Ascending aorta (tissue), 2 donors: ENCODE measurements at places on chromosomes 11 and 22.

DNA sequence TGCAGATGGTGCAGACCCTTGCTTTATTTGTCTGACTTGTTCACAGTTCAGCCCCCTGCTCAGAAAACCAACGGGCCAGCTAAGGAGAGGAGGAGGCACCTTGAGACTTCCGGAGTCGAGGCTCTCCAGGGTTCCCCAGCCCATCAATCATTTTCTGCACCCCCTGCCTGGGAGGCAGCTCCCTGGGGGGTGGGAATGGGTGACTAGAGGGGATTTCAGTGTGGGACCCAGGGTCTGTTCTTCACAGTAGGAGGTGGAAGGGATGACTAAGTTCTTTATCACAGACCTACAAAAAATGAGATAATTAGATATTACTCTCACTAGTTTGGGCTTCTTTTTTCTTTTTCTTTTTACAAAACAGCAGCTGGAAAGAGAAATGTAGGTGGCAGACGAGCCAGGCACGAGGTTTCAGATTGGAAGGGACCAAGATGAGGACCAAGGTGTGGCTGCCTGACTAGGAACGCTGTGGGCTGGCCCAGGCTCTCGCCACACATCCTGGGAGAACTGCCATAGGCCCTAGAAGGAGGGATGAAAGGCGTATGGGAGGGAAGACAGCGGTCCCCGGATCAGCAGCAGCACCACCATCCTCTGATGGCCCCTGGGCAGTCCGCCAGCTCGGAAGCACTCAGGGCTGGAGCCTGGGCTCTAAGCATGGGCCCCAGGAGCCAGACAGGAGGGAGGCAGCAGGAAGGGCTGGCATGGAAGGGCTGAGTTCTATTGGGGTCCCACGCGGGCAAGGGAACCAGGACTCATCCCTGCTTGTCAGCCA, 14.2 kb downstream of the TXN2 start:
- DNase-seq: no peak
- H3K27ac ChIP-seq: peak overlapping the region; percentile 96
- H3K36me3 ChIP-seq: peaks cover 1% of the 10 kb centered on the region

DNA sequence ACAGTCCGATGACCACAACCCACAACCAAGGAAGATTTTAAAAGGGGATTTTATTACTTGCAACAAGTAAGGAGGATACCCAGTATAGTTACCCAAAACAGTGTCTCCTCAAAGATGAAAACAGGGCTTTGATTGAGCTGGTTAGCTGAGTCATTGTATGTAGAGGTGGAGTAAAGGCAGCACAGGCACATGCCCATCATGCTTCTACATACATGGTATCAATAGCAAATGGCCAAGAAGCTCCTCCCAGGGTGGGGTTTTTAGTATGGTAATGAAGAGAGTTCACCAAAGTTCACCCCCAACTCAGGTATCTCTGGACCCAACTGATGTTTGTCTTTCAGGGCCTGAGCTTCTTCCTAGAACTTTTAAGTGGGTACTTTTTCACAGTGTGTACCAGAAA, 157.1 kb upstream of the CEP126 start:
- H3K27me3 ChIP-seq: no peaks in the 10 kb centered on the region
- DNase-seq: no peak
- no peaks in the 10 kb centered on the region for H3K4me1 ChIP-seq
- no peaks in the 10 kb centered on the region for H3K36me3 ChIP-seq
- H3K4me3 ChIP-seq: no peak overlapping the region

DNA sequence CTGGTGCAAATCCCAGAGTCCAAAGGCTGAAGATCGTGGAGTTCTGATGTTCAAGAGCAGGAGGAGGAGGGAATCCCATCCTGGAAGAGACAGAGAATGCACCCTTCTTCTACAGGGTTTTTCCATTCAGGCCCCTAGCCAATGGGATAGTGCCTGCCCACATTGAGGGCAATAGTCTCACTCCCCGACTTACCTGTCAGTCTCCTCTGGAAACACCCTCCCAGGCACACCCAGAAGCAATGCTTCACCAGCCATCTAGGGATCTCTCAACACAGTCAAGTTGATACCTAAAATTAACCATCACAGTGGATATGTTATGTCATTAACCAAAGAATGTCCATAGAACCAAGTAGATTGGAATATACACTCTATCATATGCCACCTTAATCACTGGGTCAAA, 72.9 kb downstream of the FAM83F start:
- no peak overlapping the region for H3K4me3 ChIP-seq
- H3K27ac ChIP-seq: no peak overlapping the region
- H3K36me3 ChIP-seq: no peaks in the 10 kb centered on the region

GRCh38 chr22:19891317-19892256, 36.9 kb upstream of the GNB1L start:
- H3K36me3 ChIP-seq: peaks cover 27% of the 10 kb centered on the region
- DNase-seq: no peak
- H3K4me1 ChIP-seq: no peaks in the 10 kb centered on the region

- no peak overlapping the region for H3K27ac ChIP-seq
- no peak overlapping the region for H3K4me3 ChIP-seq
- H3K36me3 ChIP-seq: no peaks in the 10 kb centered on the region
- DNase-seq: no peak
- no peaks in the 10 kb centered on the region for H3K4me1 ChIP-seq
Measured at GRCh38 chr11:86431258-86431657, 56.6 kb downstream of the CCDC81 start.

GRCh38 chr11:39412117-39412516, 2047.3 kb downstream of the LRRC4C start:
- no peak for DNase-seq
- no peaks in the 10 kb centered on the region for H3K36me3 ChIP-seq
- no peaks in the 10 kb centered on the region for H3K27me3 ChIP-seq
- no peak overlapping the region for H3K4me3 ChIP-seq
- H3K27ac ChIP-seq: no peak overlapping the region
- no peaks in the 10 kb centered on the region for H3K4me1 ChIP-seq

GRCh38 chr11:116172851-116173250, 599.9 kb downstream of the BUD13 start:
- H3K4me3 ChIP-seq: no peak overlapping the region
- H3K4me1 ChIP-seq: no peaks in the 10 kb centered on the region
- H3K27ac ChIP-seq: no peak overlapping the region
- DNase-seq: no peak
- H3K36me3 ChIP-seq: no peaks in the 10 kb centered on the region

DNA sequence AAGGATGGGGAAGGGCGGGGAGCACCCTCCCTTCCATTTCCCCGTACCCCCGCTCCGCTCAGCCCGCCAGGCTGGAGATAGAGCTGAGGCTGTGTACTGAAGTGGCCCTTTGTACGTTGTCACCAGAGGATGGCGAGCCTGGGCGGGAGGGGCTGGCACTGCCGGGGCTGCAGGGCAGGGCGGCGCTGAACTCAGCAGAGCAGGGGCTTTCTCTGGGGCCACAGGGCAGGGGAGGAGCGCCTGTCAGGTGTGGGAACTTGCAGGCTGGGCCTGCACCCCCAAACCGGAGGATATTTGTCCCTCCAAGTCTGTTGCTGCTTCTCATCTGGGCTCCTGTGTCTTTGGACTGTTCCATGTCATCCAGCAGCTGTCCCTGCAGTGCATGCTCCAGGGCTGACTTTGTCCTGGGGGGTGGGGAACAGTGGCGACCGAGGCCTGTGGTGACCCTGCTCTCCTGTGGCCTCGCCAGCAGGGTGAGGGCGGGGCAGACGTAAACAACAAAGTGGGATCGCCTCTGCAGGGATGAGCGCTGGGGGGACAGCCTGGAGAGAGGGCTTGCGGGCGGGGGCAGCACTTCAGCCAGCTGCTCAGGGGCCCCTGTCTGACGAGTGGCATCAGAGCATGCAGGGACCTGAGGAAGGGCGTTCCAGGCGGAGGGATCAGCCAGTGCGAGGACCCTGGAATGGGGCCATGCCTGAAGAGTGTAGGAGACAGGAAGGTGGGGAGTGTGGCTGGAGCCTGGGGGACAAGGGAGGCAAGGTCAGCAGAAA, 13.1 kb downstream of the MGAT3 start:
- H3K27ac ChIP-seq: no peak overlapping the region
- H3K4me1 ChIP-seq: no peaks in the 10 kb centered on the region
- no peaks in the 10 kb centered on the region for H3K27me3 ChIP-seq
- no peaks in the 10 kb centered on the region for H3K36me3 ChIP-seq
- no peak for DNase-seq

GRCh38 chr22:44201665-44202064, 20.9 kb downstream of the PARVG start:
- no peak for DNase-seq
- H3K4me3 ChIP-seq: no peak overlapping the region
- H3K36me3 ChIP-seq: no peaks in the 10 kb centered on the region
- H3K4me1 ChIP-seq: no peaks in the 10 kb centered on the region
- H3K27ac ChIP-seq: no peak overlapping the region
- no peaks in the 10 kb centered on the region for H3K27me3 ChIP-seq

DNA sequence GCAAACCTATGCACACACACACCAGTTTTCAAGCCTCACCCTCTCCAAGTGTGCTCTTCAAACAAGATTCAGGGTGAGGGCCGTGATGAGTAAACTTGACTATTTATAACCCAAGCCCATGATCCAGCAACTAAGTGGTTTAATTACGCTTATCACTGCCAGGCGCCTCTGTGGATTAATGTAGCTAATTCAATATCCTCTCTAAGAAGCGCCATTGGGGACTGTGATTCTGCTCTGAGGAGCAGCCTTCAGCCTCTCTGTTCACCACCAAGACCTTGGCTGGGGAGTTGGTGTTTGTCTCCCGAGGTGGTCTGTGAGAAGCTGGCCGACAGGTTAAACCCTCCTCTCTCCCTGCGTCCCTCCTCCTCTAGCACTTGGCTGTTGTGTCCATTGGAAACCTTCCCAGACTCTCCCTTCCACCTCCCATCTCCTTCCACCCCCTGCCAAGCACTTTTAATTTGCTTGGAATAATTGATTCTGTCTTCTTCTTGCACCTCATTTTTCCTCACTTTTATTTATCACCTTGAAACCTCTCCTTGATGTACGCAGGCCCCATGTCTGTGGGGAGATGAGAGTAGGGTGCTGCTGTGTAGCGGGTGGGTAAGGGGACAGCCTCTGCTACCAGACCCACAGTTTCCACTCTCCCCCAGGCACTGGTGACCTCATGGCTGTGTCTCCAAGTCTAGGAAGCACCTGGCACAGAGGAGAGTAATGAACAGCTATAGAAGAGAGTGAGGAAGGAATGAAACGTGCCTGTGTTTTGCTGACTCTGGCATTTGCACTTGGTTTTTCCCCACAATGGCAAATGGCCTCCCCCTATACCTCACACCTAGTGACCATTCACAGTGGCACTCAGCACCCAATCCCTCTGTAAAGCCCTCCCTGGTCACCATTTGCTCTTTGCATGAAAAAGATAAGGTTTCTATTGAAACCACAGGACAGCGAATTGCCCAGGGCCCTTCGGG, 236.6 kb downstream of the GRIK4 start:
- H3K27me3 ChIP-seq: no peaks in the 10 kb centered on the region
- H3K4me3 ChIP-seq: no peak overlapping the region
- no peak overlapping the region for H3K27ac ChIP-seq
- no peaks in the 10 kb centered on the region for H3K4me1 ChIP-seq
- no peak for DNase-seq

DNA sequence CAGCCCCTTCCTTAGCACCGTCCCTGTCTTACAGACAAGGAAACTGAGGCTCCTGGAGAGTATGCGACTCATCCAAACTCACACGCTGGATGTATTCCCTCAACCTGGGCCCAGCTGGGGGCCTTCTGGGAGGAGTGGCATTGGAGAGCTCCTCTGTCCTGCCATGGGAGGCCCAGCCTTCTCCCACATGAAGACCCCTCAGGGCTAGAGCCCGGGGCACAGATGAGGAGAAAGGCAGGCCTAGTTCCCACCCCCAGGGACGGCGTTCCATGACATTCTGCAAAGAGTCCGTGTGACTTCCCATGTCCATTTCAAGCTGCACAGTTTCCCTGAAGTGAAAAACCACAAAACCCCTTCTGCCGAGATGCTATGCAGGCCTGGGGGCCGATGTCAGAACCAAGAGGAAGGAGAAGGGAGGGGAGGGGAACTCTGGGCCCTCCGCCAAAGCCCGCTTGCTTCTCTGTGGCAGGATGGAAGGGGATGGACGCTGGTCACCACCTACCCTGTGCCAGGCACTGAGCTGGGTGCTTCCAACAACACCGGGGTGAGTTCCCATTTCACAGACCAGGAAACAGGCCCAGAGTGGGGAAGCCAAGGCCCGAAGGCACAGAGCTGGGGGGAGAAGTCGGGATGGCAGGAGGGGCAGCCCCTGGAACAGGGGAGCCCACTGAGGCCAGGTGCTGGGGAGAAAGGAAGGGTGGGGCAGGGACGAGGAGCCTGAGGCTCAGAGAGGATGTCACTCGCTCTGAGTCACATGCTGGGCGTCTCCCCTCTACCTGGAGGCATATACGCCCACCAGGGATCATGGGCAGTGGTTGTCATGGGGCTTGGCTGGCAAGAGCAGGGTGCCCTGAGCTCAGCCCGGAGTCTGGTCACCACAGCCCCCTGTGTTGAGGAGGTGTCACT, 15.7 kb downstream of the RAC2 start:
- no peak for DNase-seq
- H3K27me3 ChIP-seq: no peaks in the 10 kb centered on the region
- H3K27ac ChIP-seq: no peak overlapping the region

GRCh38 chr11:330694-331357, 10.2 kb upstream of the IFITM3 start:
- H3K27ac ChIP-seq: no peak overlapping the region
- no peak for DNase-seq
- H3K4me1 ChIP-seq: peaks cover 6% of the 10 kb centered on the region
- no peak overlapping the region for H3K4me3 ChIP-seq
- H3K27me3 ChIP-seq: no peaks in the 10 kb centered on the region
- no peaks in the 10 kb centered on the region for H3K36me3 ChIP-seq

DNA sequence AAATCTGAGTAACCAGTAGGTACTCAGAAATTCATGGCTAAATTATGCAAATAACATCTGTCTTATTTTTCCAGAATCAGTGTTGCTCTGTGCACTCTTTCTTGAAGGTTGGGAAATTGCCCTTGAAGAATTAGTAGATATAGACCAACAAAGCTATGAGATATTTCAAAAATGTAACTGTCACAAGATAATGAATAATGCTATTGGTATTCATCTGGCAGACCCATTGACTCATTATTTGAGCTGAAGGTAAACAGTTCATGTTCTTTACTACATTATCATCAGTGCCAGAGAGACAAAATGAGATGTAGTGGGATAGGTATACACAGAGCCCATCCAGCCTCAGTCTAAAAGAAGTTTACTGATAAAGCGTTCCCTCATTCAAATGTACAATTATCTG, 274.7 kb downstream of the CASP12 start:
- no peak overlapping the region for H3K4me3 ChIP-seq
- H3K36me3 ChIP-seq: no peaks in the 10 kb centered on the region
- no peak for DNase-seq
- no peak overlapping the region for H3K27ac ChIP-seq

DNA sequence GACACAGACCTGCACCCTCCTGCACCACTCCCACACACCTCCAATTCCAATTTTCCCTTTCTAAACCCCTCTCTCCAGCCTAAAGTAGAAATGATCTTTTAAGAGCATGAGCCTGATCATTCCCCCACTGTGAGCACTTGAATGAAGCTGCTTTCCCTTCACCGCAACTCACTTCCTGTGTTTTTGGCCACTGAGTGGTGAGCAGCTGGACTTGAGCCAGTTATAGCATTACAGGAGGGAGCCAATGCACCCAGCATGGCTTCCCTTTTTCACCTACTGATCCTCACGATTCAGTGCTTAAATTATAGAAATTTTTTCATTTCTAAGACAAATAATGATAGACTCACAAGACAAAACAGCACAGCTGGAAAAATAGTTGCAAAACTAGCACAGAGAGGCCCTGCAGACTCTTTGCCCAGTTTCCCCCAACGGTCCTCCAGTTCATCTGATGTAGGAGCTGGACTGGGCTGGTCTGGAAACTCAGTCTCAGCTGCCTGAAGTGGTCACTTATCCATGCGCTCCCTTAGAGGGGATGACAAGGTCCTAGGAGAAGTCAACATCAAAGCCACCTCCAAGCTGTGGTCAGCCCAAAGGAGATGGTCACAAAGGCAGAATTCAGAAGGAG, 9.7 kb upstream of the APOL4 start:
- H3K27ac ChIP-seq: no peak overlapping the region
- H3K4me3 ChIP-seq: no peak overlapping the region
- no peaks in the 10 kb centered on the region for H3K36me3 ChIP-seq
- H3K4me1 ChIP-seq: no peaks in the 10 kb centered on the region
- H3K27me3 ChIP-seq: no peaks in the 10 kb centered on the region
- DNase-seq: no peak
